GM12864 (cell line): ENCODE measurements at places on chromosomes 2 and 18.
A peak's percentile ranks its signal among the peaks of the same experiment; 100 is the strongest.

DNA sequence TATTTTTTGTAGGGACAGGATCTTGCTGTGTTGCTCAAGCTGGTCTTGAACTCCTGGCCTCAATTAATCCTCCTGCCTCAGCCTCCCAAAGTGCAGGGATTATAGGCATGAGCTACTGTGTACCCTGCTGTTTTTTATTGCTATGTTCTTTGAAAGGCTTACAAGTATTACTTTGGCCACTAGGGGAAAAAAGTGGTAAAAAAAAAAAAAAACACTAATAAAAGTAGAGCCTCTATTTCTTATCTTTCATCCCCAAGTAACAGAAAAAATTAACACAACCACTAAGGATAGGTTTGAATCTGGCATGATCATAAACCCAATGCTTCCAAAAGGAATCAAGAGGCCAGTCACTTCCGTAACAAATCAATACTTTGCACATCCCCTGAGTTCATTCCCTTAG lies 11.6 kb downstream of the NOL10 start:
- DNase-seq: no peak

- DNase-seq: no peak
These were observed 4.7 kb upstream of the SLC40A1 start for GRCh38 chr2:189585226-189585756.

GRCh38 chr2:19751631-19752030 lies 150.2 kb downstream of the TTC32 start:
- DNase-seq: no peak

DNA sequence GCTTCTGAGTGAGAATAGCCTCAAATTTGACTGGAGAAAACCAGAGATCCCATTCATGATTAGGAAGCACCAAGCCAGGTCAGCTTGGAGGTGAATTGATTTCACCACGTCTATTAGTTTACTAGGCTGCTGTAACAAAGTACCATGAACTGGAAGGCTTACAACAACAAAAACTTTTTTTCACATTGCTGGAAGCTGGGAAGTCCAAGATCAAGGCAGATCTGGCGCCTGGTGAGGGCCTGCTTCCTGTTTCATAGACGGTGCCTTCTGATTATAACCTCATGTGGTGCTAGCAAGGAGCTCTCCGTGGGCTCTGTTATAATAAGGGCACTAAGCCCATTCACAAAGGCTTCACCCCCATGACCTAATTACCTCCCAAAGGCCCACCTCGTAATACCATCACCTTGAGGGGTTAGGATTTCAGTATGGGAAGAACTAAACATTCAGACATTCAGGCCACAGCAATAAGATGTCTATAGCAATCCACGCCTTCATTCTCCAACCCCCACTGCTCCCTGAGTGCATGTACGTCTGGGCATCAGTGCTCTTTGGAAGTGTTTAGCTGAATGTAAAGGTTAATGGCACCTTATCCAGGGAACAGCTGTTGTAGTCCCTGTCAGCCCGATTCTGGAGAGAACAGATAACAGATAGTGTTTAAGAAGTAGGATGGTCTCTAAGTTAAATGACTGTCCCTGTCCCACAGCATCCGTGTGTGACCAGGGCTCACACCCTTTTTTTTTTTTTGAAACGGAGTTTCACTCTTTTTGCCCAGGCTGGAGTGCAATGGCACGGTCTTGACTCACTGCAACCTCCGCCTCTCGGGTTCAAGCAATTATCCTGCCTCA lies 89.2 kb downstream of the SOCS6 start:
- no peak for DNase-seq

DNA sequence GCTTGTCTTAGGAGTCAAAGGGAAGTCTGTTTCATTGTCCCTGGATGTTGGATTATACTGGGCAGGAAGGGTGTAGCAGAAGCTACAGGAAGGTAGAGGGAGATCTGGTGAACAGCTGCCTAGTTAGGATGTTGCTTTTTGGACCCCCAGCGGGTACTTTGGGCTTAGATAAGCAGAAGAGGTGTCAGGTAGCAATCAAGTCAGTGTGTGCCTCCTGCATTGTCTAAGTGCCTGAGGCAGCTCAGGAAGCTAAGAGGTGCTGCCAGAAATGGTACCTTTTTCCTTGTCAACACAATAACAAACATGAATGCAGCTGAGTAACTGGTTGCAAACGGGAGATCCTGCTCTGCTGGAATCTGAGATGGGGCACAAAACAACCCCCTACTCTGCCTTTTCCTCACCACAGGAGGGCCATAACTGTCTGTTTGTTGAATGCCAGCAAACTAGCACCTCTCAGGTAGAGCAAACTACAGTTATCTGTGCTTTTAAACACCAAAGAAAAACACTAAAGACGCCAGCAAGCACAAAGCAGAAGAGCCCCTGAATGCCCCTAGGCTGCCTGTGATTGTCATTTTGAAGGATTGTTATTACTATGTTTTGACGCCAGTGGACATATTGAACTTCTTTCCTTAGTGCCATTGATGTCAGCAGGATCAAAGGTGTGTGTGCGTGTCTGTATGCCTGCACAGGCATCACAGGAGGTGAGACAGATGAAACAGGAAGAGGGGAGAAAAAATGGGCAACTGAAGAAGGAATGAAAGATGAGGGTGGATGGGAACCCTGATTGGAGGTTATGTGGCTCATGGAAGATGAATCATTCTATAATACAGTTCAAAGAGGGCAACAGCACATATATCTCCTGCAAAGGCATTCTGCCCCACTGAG lies 151.4 kb downstream of the ETAA1 start:
- no peak for DNase-seq

GRCh38 chr18:12991821-12992179 lies 638 bp downstream of the CEP192 start:
- DNase-seq: no peak

- no peak for DNase-seq
These were observed 257.1 kb upstream of the SPOPL start for GRCh38 chr2:138244501-138244925.

GRCh38 chr2:160033732-160034392 lies 28.6 kb downstream of the PLA2R1 start:
- no peak for DNase-seq

DNA sequence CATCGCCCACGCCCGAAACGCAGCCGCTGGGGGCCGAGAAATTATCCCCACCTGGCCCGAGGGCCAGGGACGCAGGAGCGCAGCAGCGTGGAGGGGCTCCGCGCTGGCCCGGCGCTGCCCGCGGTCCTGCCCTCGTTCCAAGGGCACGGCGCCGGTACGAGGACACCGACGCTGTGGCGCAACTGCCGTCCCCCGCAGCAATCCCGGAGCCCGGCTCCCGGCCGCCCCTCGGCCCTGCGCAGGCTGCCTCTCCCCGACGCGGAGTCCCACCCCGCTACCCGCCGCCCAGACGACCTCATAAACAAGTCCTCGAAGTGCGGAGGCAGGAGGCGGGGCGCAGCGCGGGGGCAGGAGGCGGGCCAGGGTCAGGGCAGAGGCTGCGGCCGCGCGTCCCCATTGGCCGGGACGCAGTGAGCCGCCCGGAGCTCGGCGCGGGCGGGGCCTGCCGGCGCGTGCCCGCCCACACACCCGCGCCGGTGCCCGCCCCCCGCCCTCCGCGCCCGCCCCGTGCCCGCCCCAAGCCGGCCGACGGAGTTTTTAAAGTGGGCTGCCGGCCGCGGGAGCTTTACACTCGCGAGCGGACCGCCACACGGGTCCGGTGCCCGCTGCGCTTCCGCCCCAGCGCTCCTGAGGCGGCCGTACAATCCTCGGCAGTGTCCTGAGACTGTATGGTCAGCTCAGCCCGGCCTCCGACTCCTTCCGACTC lies at the start of gene EPAS1:
Gene EPAS1, plus strand, starts transcription at position 568 of the 706 bp plus-strand sequence. CDS start 505 bp downstream, outside the sequence.
- DNase-seq: peak; percentile 22

- DNase-seq: no peak
These were observed 44.7 kb downstream of the POMC start for GRCh38 chr2:25123682-25124081.

DNA sequence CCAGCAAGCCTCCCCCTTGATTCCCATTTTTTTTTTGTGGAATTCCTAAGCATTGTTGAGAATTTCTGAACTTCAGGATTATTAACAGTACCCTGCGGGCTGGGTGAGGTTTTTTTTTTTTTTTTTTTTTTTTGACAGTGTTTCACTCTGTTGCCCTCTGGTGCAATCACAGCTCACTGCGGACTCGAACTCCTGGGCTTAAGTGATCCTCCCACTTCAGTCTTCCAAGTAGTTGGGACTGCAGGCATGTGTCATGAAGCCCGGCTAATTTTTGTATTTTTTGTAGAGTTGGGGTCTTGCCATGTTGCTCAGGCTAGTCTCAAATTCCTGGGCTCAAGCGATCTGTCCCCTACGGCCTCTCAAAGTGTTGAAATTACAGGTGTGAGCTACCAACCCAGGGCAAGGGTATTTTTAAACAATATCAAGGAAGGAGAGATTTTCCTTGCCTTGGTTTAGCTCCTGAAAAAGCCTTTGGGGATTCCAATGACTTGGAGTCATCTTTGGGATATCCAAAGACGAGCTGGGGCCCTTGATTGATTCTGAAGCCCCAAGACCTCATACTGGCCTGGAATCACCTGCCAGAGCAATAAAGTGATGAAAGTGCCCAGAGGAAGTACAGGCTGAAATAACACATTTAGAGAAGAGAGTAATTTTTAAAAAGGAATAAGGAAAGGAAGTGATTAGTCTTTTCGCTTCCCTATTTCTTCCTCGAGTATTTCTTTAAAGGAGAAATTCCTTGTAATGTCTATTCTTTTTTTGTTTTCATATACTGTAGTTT lies 240.2 kb downstream of the TGIF1 start:
- DNase-seq: no peak

- no peak for DNase-seq
These were observed 12.1 kb downstream of the GALNT14 start for GRCh38 chr2:31125918-31126695.

DNA sequence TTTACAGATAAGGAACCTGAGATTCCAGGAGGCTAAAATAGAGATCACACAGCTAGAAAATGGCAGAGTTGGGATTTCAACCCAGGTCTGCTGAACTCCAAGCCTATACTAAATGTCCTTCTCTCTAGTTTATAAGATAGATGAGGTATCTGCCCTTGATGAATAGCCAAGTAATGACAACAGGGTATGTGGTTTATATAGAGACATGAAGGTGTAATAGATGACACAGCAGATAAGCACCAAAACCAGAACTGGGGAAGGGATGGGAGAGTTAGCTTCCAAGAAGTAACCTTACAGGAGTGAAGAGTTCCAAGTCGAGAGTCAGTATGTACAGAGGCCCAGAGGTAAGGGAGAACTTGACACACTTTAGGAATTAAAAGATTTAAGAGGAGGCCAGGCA lies 104.7 kb upstream of the UBXN4 start:
- no peak for DNase-seq

DNA sequence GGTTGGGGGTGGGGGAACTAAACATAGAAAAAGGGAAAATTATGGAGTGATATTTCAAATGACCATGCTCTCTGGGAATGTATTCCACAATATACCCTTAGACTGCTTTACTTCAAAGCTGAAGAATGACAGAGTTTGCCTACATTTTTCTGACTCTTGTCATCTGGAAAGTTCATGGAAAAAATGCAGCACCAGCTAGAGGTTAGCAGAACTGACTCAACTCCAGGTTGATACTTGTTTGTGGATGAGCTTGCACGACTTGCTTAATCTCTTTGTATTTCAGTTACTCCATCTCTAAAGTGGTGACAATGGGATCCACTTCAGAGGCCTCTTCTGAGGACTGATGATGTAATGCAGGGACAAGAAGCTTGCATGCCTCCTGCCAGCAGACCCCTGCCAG lies 824.0 kb upstream of the ID2 start:
- no peak for DNase-seq

GRCh38 chr2:227703961-227704360 lies 13.9 kb downstream of the SLC19A3 start:
- DNase-seq: no peak

- DNase-seq: no peak
These were observed 26.9 kb downstream of the RMC1 start for GRCh38 chr18:23530195-23530594.

DNA sequence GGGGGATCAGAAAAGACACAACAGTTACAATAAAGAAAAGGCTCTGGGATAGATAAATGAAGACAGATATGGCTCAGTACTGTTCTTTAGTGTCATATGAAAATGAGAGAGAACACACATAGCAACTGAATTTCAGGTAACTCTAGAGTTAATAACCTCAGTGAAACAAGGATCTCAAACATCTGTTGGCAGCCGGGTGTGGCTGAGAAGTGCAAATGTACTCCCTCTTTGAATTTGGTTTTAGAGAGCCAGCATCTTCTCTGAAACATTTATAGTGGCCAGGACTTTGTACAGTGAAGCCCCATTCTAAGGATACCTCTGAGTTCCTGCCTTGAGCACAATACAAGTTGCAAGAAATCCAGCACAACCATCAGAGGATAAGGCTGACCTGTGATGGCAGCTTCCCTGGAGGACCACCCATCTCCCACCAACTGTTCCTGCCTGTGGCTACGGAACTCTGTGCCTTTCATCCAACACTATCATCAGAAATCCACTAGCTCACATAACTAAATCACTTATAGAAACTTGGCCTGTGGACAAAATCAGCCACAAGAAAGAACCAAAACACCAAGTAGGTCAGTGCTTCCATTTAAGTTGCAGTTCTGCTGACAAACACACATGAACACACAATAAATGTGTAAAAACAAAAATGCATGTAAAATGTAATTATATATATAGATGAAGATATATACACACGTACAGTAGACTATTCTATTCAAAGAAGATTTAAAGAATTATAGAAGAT lies 37.3 kb upstream of the PEX13 start:
- DNase-seq: no peak

DNA sequence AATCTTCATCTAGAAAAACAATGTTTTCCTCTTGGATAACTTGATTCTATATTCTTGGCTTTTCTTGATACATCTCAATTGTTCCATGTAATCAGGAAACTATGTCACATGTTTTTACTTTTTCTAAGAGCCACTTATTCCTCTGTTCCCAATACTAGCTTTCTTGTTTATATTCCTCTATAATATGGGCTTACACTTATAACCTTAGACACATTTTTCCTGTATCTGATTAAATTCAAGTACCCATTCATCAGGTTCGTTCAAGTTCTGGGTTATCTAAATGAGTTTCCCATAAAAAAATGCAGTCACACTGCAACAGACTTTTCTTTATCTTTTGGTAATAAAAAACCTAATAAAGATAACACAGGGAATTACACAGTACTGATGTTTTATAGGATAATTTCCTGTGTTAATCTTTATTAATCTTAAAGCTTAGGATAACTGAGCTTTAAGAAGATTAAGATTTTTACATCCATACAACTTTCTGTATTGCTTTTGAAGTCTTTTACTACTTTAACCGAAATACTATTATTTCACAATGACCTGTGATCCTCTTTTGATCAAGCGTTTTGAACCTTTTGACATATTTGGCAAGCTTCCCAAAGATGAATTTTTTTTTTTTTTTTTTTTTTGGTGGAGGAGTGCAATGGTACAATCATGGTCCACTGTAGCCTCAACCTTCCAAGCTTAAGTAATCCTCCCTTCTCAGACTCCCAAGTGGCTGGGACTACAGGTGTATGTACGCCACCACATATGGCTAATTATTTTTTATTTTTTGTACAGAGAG lies 44.3 kb upstream of the C2orf66 start:
- no peak for DNase-seq
